CD8-positive, alpha-beta memory T cell (primary cell): ENCODE measurements at places on chromosomes 2 and 18. TPM values are rescaled to one million over a fixed set of nuclear protein-coding genes. Genes with fewer than 3 reads are reported as not detected.

GRCh38 chr2:149597668-149598326 lies 10.2 kb upstream of the MMADHC start:
- DNase-seq, result peak; percentile 70

Gene CD8B2
- polyA plus RNA-seq, result 10.2 TPM

DNA sequence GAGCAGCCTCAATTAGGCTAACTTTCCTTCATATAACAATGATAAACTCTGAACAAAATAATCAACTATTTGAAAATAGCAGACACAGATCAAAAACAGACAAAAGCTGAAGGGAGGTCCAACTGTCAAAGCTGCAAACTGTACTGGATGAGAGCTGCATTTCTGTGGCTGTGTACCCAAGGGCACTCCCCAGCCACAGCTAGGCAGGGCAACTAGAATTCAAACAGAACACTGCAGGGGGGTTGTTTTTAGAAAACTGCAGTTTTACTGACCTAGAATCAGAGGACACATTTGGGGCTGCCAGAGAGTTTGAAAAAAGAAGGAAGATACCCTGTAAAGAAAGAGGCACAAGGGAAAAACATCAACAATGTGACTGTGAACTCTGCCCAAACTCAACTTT lies 56.8 kb downstream of the SMAD2 start:
- DNase-seq, result no peak

DNA sequence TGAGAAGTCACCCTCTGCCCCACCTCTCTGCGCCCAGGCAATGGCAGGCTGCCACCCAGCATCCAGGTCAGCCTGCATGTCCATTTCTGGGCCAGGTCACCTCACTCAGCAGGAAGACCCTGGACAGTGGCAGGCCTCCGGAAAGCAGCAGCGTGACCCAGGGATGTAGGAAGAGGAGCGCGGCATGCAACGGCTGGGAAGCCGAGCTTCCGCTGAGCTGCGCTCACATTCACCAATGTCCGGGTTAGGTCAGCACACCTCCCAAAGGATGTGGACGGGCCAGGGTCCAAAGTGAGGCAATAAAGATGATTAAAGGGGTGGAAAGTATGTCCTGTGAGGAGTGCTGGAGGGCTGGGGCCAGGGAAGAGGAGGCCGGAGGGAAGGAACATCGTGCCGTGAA lies 174.5 kb downstream of the CTIF start:
- no peak for DNase-seq

- DNase-seq, result no peak
Measured at GRCh38 chr2:163659224-163659623, 76.6 kb downstream of the FIGN start.

- DNase-seq, result no peak
Measured at GRCh38 chr2:12560618-12561017, 156.1 kb upstream of the TRIB2 start.

Gene SPP2
- polyA plus RNA-seq, result not detected

GRCh38 chr2:160474319-160474645 lies 19.3 kb downstream of the RBMS1 start:
- no peak for DNase-seq

GRCh38 chr2:44242904-44243303 lies 32.4 kb upstream of the SLC3A1 start:
- DNase-seq, result no peak

DNA sequence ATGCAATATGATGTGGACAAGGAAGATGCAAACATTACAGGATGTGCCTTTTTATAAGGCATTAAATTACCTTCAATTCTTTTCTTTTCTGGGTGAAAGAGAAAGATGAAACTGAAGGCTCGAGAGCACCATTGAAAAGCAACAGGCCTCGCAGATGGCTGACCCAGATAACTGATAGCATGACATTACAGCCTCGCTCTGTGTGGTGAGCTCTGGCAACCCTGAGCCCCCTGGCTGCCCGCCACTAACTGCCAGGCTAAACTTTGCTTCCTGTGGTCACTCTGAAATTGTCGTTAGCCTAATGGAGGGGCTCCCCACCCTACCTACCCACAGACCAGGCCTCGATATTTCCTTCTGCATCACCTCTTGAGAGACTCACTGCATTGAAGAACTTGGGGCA lies 516.8 kb upstream of the FANCL start:
- DNase-seq, result no peak

DNA sequence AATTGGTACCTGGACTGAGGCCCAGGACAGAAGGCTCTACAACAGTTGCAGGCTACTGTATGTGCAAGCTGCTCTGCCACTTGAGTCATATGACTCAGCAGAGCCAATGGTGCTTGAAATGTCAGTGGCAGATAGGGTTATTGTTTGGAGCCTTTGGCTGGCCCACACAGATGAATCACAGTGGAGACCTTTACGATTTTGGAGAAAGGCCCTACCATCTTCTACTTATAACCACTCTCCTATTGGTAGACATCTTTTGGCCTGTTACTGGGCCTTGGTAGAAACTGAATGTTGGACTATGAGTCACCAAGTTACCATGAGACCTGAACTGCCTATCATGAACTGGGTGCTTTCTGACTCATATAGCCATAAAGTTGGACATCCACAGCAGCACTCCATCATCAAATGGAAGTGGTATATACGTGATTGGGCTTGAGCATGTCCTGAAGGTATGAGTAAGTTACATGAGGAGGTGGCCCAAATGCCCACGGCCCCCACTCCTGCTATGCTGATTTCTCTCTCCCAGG lies 88.9 kb upstream of the NRXN1 start:
- DNase-seq, result no peak

- DNase-seq, result no peak
Measured at GRCh38 chr18:46679846-46680598, 23.0 kb upstream of the LOXHD1 start.

Gene CCDC74B
- 0.59 TPM for polyA plus RNA-seq

DNA sequence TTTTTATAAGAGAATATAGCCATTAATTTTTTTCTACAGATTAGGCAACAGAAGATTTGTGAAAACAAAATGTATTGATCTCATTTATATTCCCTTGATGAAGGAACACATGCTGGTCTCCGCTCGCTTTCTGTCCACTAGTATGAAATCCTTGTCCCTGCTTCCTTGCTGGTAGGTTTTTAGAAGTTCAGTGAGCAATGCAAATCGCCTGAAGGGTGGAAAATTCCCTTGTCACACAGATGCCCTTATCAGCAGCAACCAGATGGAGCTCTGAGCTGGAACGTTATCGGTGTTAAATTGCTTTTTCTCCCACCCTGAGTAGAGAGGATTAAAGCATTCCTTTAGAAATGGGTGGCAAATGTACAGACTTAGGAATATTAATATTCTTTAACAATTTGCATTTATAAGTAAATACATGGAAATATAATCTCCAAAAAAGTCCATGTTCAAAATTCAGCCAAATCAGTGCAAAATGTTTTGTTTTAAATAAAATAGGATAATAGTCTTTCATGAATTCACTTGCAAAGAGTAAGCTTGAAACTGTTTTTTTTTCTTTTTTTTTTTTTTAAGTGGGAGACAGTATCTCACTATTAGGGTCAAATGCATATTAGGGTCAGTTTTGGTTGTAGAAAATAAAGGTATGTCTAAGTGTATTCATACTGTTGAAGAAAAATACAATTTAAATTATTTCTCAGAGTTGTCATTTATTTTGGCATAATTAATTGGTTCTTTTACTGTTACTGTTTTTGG lies 164.0 kb upstream of the MYO3B start:
- DNase-seq, result no peak

Gene POU3F3
- polyA plus RNA-seq, result not detected

Gene TTN
- polyA plus RNA-seq, result 2.0 TPM

Gene TRPM8
- polyA plus RNA-seq, result not detected

- DNase-seq, result peak; percentile 56
Measured at GRCh38 chr2:7649461-7650228, 732.4 kb downstream of the RNF144A start.

DNA sequence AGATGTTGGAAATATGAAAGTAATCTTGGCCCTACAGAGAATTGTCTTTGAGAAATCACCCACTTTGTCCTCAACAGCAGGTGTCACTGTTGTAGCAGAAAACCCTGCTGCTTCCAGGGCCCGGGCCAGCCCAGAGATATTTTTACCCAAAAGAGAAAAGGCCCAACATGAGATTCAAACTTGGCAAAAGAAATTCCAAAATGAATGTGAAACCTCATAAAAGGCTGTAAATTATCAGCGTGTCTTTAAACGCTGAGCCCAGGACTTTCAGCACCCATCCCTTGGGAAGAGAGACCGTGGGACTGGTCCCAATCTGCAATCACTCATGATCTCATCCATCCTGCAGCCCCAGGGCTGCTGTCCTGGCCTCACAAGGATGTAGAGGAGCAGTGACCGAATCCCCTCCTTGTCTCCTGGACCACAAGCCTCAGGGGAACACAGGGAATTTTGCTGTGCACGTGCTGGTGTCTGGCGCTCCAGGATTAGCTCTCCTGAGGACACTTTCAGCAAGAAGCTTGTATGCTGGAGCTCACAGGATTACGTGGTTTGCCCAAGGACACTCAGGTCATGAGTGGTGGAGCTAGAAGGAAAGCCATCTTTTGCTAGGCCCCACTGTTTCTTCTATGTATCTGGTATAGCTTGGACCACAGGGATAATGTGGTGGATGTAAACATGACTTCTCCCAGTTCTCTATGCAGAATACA lies 202.1 kb downstream of the RNF144A start:
- no peak for DNase-seq

DNA sequence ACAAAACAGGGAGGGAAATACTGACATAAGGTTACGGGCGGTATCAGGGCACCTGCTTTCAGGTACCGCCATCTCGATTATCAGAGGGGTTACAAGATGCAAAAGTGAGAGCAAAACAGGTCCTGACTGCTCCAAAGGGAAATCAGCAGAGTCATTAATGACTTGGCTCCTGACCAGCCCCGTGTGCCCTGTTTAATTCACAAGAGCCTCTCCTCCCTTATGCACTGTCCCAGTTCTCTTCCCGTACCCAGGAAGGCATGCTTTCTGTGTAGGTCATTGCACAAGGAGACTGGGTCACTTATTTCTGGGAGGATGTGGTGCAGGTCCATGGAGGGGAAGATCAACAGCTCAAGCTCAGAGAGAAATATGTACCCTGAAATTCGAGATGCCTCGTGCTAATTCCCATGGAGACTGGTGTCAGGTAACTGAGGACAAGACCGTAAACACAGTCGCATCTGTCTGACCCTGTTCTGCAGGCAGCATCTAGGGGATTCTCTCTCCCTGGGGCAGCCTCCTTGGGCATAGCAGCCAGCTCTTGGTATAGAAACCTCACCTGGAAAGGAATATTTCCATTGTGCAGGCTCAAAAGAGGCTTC lies 79.9 kb downstream of the HNRNPLL start:
- DNase-seq, result no peak

DNA sequence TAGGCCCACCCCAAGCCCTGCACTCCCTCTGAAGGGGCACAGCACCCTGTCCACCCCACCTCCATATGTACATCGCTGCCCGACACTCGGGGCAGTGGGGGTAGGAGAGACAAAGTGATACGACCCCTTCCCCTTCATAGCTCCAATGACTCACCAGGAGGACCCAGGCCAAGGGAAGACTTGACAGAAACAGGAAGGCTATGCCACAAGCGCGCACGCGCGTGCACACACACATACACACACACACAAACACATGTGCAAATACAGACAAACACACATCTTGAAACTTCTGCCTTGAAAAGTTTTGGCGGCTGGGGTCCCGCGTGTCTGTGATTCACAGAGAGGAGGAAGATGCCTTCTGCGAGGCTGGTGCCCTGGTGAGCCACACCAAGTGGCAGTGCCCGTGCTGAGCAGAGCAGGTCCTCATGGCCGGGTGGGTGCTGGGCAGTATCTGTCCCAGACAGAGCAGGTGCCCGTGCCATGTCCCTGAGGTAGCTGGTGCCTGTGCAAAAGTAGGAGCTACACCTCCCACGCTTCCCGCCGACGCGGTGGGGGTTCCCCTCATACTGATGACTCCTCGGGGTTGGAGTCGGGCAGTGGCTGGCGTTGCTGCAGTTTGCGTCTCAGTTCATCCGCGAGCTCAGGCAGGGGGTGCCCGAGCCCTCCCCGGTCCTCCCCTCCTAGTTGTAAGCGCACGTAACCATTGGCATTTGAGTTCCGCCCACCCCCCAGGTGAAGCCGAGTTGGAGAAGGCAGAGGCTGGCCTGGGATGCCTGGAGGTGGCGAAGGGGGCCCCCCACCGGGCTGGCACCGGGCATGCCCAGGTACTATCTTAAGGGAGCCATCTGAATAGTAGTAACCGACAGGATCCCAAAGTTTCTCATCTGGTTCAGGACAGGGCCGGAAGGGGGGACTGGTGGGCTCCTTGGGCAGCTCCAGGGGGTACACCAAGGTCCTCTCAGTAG lies 2.5 kb upstream of the ANKRD39 start:
- DNase-seq, result peak; percentile 60

DNA sequence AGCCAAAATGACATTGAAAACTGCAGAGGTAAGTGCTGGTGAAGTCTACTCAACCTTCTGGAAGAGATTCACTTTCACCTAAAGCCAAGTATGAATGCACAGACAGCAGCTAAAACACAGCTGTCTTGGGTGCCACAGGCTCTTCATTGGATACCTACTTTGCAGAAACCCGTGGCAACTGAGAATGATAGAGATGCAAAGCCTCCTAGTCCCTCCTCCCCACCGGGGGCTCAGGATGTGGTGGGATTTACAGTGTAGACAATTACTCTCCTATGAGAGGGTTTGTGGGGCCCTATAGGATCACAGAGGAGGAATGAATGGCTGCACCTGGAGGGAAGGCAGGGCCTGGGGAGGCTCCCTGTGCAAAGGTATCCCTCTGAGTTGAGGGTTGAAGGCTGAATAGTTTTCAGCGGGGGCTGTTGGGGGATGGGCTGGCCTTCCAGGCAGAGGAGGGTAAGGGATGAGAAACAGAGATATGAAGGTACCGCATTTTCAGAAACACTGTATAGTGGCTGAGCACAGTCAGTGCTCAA lies 131.6 kb downstream of the RNF144A start:
- no peak for DNase-seq

Gene MRPL44
- 26.7 TPM for polyA plus RNA-seq

Gene VWC2L
- polyA plus RNA-seq, result not detected

Gene CAVIN2
- polyA plus RNA-seq, result not detected

- DNase-seq, result no peak
Measured at GRCh38 chr2:117957616-117958015, 56.3 kb downstream of the CCDC93 start.

GRCh38 chr18:70151614-70152013 lies 53.9 kb downstream of the RTTN start:
- no peak for DNase-seq

GRCh38 chr2:181106789-181107627 lies 126.6 kb downstream of the UBE2E3 start:
- DNase-seq, result no peak

GRCh38 chr2:76083248-76083647 lies 372.5 kb upstream of the GCFC2 start:
- DNase-seq, result no peak

- DNase-seq, result no peak
Measured at GRCh38 chr2:108124736-108125495, 114.9 kb upstream of the SULT1C3 start.

DNA sequence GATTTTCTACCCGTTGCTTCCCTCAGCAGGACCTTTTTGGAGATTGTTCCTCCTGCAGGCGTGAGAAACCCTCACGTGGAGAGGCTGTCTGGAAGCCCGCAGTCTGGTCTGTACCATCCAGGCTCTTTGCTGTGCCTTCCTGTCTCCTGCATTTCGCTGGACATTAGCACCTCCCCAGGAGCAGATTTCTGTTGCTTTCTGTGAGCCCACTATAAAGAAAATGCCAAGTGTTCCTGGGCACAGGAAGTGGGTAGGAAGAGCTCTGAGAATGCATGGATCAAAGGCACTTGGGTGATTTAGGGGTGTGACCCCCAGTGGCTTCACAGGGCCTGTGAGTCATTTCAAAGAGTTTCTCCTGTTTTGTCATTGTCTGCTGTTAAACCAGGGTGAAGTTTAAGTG lies 27.3 kb downstream of the SPTBN1 start:
- no peak for DNase-seq
